ENCODE measurements at places on chromosomes 4 and X.

- DNase-seq: peak; percentile 20
These were observed 531 bp downstream of the RUFY3 start for GRCh38 chr4:70722199-70722791.

DNA sequence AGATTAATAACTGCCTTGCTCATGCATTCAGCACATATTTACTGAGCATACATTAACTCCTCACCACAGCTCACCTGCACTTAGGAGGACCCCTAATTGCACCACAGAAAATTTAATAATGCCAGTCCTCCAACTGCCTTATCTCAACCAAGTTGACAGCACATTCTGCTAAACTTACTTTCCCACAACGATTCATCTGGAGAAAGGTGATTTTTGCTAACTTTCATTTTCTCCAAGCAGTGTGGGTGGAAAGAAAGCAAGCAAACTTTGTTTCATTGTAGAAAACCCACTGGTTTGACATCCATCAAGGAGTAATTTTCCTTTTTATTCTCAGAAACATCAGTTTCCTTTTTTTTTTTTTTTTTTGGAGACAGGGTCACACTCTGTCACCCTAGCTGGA is 49.1 kb downstream of the RASGEF1B start:
- no peak for DNase-seq

- DNase-seq: no peak
These were observed 137.9 kb upstream of the MAP9 start for GRCh38 chr4:155514628-155515027.

GRCh38 chr4:27293831-27294230 is 433.2 kb downstream of the STIM2 start:
- DNase-seq: no peak

GRCh38 chrX:109843963-109844751 is 111.1 kb upstream of the ACSL4 start:
- no peak for DNase-seq

GRCh38 chrX:9466124-9466495 is 1.3 kb downstream of the TBL1X start:
- DNase-seq: peak; percentile 21

DNA sequence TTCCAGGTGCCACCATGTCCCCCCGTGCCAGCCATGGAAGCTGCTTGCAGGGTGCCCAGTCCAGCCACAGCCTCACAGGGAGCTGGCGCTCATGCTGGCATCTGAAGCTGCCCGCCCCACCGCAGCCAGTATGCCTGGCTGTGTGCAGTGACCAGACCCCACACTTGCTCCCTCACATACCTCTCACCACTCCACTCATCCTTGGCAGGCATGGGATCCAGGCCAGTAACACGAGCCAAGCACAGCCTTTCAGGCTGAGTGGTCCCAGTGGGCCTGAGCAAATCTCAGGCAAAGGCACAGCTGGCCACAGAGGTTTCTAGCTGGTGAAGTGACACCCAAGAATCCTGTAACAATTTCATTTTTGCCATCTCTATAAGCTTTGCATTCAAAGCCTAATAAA is 48.4 kb upstream of the SEC24B start:
- DNase-seq: no peak

DNA sequence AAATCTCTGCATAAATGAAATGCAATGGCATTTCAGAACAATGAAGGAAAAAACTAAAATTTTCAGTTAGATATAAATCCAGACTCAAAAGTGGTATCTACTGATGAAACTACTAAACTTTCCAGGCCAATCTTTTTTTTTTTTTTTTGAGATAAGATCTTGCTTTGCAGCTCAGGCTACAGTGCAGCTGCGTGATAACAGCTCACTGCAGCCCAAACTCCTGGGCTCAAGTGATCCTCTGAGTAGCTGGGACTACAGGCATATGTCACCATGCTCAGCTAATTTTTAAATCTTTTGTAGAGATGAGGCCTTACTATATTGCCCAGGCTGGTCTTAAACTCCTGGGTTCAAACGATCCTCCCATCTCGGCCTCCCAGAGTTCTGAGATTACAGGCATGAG is 1228.2 kb upstream of the ADGRL3 start:
- no peak for DNase-seq

DNA sequence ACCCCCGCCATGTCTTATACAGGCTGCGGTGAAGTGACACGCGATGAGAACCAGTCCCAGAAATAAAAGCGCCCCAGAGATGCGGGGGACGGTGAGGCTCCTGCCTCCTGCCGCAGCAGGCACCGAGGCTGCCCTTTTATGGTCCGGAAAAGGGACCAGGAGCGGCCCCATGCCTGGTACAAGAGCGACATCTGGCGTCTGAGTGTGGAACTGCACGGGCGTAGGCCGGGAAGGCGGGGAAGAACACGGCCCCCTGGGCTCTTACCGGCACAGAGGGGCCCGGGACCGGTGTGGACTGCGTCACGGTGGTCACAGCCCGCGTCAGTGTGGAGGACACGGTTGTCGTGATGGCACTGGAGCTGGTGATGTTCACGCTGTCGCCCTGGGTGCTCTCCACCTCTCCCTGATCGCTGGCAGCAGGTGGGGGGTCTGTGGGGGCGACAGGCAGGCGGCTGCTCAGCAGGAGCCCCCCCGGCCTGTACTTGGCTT is 8.9 kb upstream of the RENBP start:
- peak; percentile 74 for DNase-seq

DNA sequence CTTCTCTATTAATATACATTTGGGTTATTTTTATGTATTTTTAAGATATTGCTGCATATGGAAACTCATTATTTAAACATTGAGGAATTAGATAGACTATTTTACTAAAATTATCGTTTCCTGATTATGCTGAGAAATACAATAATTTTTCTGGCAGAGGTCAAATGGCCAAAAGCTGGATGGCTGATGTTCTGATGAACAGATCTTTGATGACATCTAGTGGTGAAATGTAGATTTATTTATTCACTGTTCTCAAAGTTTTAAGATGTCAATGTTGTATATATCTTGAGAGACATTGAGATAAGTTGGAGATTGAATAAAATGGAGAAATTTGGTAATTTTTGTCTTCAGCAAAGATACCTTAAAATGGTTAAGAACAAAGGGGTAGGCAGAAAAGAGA is 96.2 kb downstream of the UGT8 start:
- no peak for DNase-seq

DNA sequence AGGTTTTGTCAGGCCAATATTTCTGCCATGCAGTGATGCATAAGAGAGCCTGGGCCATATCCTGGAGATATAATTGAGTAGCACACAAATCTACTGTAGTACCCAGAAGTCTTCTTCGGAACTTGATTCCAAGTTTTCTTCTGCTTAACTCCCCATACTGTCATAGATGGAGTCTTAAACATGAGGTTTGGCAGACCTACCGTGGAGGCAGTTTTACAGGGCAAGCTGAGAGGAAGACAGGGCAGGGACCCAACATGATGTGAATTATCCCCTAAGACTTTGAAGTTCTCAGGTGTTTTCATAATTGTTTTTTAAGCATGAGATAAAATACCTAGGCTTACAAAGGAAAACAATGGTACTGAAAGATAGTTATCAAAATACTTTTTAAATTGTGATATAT is 18.2 kb downstream of the NHSL2 start:
- no peak for DNase-seq

DNA sequence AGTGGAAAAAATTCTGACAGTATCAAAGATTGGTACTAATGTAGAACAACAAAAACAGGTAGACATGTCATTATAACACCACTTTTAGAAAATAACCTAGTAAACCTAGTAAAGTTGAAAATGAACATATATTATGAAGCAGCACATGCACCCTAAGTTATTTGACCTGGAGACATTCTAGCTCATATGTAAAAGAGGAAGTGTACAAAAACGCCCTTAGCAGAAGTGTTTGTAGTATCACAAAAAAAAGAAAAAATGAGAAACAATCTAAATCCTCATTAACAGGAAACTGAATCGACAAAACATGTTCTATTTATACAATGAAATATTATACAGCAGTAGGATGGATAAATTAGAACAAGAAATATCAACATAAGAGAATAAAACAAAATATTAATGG is 318.9 kb upstream of the PPP1R2C start:
- no peak for DNase-seq

GRCh38 chr4:75391489-75392166 is 122.6 kb downstream of the RCHY1 start:
- DNase-seq: no peak

GRCh38 chr4:83548151-83548905 is 12.4 kb downstream of the GPAT3 start:
- DNase-seq: peak; percentile 50

DNA sequence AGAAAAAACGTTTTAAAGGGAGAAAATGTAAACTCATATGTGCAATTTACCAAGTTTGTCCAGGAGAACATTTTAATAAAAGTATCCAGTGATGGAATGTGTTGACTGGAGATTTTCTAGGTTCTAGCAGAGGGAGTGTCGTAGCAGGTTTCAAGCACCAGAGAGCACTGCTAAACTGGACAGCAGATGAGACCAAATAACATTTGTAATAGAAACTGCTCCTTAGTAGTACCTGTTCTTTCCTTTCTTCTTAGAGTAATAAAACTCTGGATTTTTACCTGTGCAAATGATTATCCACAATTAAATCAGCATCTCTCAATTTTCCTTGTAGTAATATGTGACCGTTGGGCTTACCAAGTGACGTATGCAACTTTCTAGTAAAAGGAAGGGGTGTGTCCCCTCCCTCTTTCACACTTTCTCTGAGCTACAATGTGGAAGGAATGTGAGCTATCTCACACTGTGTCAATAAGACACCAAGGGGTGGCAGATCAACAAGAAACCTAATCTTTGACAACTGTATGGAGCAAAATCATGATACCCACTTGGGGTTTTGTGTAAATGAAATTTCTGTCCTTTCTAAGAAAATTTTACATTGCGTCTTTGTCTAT is 9.5 kb downstream of the HPGDS start:
- no peak for DNase-seq
